Right renal cortex interstitium (tissue), 3 donors: ENCODE measurements at places on chromosomes 7 and 10. TPM values are rescaled to one million over a fixed set of nuclear protein-coding genes. Genes with fewer than 3 reads are reported as not detected.

DNA sequence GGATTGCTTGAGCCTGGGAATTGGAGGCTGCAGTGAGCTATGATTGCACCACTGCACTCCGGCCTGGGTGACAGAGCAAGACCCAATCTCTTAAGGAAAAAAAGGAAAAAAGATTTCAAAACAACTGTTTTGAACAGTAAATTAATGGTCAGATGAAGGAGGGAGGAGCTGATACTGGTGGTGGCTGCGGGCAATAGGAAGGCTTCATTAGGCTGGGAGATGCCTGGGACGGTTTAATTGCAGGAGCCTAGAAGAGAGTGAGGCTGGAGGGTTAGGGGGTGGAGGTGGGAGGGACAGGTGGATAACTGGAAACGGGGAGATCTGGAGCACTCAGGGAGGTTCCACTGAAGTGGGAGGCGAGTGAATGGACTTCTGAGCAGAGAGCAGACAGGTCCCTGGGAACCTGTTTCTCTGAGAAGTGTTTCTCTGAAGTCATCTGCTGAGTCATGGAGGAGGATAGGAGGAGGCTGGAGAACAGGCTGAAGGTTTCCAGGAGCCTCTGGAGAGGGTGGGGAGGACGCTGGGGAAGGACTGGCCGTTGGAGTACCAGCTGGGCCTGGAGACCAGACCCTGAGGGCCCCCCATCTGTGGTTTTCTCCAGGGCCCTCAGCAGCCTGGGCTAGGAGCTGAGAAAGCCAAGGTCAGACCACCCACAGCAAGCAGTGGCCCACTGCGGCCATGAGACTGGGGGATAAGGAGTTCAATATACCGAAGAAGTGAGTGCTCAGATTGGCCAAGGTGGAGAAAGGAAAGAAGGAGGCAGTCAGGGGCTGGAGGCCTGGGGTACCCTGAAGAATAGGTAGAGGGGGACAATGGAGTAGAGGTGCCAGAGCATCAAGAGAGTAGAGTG lies 14.4 kb upstream of the YWHAG start:
- DNase-seq: no peak

DNA sequence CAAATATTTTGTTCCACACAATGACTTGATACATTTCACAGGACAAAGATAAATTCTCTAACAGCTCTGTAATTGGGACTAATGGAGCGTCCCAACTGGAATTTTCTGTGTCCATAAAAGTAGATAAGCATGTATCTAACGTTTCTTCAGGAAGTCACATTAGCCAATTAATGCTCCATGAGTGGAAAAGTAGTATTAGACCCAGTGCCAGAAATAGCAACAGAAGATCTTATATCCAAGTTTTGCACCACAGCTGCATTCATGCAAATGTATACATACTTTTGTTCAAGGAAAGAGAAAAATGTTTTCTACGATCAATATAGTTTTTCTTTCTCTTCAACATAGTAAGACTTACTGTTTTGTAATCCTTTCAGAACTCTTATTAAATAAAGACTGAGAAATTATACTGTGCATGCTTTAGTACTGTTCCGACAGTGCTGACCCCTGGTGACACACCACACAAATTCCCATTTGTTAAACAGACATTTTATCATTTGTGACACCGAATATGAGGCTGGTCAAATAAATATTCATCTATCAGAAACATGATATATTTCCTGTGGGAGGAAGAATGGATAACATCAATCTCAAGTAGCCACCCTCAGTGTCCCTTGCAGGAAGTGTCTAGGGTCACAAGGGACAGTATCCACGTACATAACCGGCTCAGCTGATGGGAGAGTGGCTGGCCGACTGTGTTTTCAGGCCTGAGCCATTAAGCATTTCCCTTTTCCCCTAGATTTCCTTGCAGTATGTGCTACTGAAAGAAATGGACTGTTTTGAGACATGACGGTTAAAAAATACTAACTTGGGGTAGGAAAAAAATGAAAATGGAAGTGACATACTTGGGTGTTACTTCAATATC lies 102.1 kb upstream of the RSU1 start:
- no peak for DNase-seq

- no peak for DNase-seq
Observed at GRCh38 chr7:4308205-4308590, 373.9 kb upstream of the FOXK1 start.

- no peak for DNase-seq
Observed at GRCh38 chr7:101555269-101555920, 73.7 kb downstream of the MYL10 start.

- no peak for DNase-seq
Observed at GRCh38 chr10:129968853-129969183, 4.7 kb upstream of the EBF3 start.

- DNase-seq: peak; percentile 8
Observed at GRCh38 chr7:33109758-33110238, 594 bp upstream of the RP9 start.

DNA sequence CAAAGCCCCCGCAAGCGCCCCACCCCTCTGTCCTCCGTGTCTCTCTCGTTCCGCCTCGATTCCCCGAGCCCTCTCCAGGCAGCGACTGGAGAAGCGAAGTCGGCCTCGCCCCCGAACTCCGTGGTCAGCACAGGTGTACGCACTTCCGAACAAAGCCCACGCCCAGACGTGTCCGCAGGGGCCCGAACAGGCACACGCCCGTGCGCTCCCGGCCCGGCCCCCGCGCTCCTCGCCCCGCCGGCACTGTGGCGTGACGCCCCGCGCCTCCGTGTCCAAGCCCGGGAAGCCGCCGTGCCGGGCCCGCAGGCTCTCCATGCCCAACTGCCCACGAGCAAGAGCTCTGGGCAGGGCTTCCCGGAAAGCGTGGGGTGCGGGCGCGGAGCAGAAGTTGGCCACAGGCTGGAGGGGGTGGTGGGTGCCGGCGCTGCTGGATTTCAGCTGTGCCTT lies 662 bp downstream of the NRCAM start:
- DNase-seq: peak; percentile 16

GRCh38 chr7:82275342-82275741 lies 168.2 kb downstream of the CACNA2D1 start:
- no peak for DNase-seq

GRCh38 chr7:24213311-24213710 lies 70.7 kb upstream of the NPY start:
- no peak for DNase-seq

GRCh38 chr7:67463316-67463715 lies 466.7 kb downstream of the TYW1 start:
- no peak for DNase-seq

- no peak for DNase-seq
Observed at GRCh38 chr10:31906039-31906438, 22.6 kb downstream of the ARHGAP12 start.

GRCh38 chr10:71295641-71296040 lies 23.4 kb upstream of the SLC29A3 start:
- no peak for DNase-seq

GRCh38 chr10:35579726-35580422 lies 25.3 kb upstream of the GJD4 start:
- DNase-seq: no peak

- DNase-seq: no peak
Observed at GRCh38 chr7:124934841-124935240, 5.2 kb upstream of the POT1 start.

- no peak for DNase-seq
Observed at GRCh38 chr7:22812353-22812752, 10.3 kb downstream of the TOMM7 start.

GRCh38 chr7:26457696-26458327 lies 166.2 kb downstream of the SNX10 start:
- DNase-seq: no peak

DNA sequence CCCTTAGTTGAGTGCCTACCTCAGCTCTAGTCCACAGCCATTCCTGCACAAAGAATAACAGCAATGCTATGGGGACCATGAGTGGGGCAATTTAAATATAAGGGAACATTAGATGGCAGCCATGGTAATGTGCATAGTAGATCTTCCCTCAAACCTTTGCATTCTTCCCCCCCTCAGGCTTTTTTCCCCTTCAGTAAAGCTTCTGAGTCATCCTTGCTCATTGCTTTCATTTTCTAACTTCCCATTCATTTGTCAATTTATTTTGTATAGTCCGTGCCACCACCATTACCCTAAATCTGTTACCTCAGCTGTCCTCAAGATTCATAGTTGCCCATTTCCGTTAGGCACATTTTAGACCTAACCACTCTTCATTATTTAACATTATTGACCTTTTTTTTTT lies 10.7 kb downstream of the HECTD2 start:
- no peak for DNase-seq

- DNase-seq: no peak
Observed at GRCh38 chr7:2444476-2444875, 31.7 kb downstream of the GRIFIN start.

- peak; percentile 29 for DNase-seq
Observed at GRCh38 chr10:6786579-6787031, 206.5 kb upstream of the PRKCQ start.

DNA sequence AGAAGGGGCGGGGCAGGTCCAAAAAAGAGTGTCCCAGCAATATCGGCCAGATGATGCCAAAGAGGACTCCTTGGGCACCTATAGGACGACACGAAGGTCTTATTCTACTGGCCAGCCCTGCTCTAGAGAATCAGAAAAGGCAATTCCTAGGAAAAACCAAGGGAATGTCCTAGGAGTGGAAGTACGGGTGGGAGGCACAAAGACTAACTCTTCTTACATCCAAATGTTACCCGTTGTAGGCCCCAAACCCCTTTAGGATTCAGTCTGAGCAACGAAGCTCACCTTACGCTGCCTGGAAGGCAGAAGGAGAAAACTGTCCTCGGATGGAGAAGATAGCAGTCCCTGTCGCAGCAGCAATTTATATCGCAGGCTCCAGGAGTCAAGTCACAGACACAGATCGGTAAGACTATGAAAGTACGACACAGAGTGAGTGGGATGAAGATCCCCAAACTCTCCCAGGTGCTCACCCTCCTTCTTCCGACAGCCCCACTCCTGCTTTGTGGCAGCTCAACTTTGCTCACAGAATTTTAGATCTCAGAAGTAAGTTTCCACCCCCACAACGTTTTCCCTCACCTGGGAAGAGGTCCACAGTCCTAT lies 558 bp downstream of the TCTN3 start:
- no peak for DNase-seq

DNA sequence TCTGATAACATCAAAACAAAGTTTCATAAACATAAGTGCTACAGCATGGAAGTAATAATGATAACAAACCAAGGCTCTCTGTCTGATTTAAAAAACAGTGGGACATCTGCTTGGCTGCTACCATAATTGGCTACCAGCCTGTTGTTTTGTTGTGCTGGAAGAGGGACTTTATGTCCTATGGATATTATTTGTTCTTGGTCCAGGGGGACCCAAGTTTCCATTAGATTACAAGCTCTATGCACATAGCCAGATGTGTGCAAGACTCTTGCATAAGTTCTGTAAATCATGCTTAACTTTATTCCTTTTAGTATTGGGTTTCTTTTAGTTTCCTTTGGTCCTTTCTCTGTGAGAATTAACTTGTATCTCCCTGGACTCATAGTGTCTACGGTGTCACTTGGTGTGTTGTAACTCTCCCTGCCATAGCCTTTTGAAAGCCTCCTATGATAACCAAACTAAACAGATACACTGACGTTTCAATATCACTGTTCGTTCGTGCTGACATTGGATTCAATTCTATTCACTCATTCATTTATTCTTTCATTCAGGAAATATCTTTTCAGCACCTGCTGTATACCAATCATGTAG lies 41.4 kb upstream of the CD36 start:
- no peak for DNase-seq

The CPA2 gene
- 0.39 TPM for polyA plus RNA-seq

The PMPCB gene
- 109 TPM for polyA plus RNA-seq

The NRP1 gene
- polyA plus RNA-seq: 141 TPM

The ARHGAP21 gene
- polyA plus RNA-seq: 91.4 TPM

The ZNF425 gene
- 8.6 TPM for polyA plus RNA-seq

The TBX20 gene
- polyA plus RNA-seq: not detected

The PARP12 gene
- polyA plus RNA-seq: 14.3 TPM

The CALML3 gene
- not detected for polyA plus RNA-seq

The ZNF488 gene
- 6.4 TPM for polyA plus RNA-seq

The HABP2 gene
- 0.41 TPM for polyA plus RNA-seq
